Caki2 (cell line): ENCODE measurements at places on chromosomes 2 and 18. TPM values are rescaled to one million over a fixed set of nuclear protein-coding genes. Genes with fewer than 3 reads are reported as not detected.

ORC4 gene
- 17.6 and 28.8 TPM in 2 replicates for total RNA-seq

GTF3C2 gene
- total RNA-seq, result 68.2 and 70.7 TPM in 2 replicates

RUFY4 gene
- not detected in 2 replicates for total RNA-seq

CAPN13 gene
- total RNA-seq, result not detected in 2 replicates

INSIG2 gene
- 14.6 and 36.1 TPM in 2 replicates for total RNA-seq
